ENCODE measurements at places on chromosomes 16 and 17.

DNA sequence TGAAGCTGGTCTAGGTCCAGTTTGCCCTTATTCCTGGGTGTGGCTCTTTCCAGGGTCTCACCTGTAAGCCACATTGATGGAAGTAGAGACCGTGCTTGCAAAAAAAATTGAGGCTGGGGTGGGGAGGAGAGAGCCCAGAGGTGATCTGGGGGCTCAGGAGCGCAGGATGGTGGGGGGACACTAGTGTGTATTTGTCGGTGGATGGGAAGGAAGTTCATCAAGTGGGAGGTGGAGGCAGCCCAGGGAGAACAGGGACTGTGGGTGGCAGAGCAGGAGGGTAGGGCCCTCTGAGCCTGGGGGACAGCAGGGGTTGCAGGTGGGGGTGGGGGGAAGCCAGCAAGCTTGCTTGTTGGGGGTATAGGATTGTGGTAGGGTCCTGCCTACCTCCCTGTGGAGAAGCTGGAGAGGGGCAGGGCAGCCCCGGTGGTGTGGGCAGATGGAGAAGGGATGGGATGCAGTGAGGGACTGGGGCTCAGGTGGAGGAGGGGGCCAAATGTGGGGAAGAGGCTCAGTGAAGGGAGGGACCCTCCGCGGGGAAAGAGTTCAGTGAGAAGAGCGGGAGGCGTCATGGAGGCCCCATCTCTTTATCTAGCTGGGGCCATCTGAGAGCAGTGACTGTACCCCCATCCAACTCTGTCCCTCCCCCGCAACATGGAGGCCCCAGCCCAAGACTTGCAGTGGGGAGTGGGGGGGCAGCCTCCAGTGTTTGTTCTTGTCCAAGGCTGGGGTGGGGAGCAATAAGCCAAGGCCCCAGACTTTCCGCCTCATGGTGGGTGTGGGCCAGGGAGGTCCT lies 17.2 kb upstream of the TMEM92 start:
- no peak for DNase-seq

DNA sequence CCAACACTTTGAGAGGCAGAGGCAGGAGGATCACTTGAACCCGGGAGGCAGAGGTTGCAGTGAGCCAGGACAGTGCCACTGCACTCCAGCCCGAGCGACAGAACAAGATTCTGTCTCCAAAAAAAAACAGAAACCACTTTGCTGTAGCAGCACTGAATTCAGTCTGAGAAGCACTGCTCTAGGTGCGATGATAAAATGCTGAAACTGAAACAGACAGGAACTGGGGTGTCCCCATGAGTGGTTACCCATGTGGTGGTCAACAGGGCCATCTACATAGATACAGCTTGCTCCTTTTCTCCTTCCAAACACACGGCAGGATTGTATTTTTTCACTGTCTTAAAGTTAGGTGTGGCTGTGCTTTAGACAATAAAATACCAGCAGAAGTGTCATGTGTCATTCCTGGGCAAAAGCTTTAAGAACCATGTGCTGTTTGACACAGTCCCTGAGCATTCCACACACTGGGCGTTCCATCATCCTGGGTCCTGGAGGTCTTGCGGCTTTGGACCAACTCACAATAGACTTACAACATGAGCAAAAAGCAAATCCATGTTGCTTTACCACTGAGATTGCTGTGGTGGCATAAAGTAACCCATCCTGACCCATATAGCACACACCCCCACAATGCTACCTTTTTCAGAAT lies 11.5 kb downstream of the GAS7 start:
- DNase-seq, result no peak

GRCh38 chr17:13740686-13741085 lies 139.0 kb upstream of the HS3ST3A1 start:
- DNase-seq, result no peak

- DNase-seq, result no peak
Measured at GRCh38 chr16:71373073-71373472, 14.6 kb downstream of the CALB2 start.

- no peak for DNase-seq
Measured at GRCh38 chr17:66535611-66536010, 233.2 kb downstream of the PRKCA start.

GRCh38 chr17:75250009-75250471 lies 11.4 kb downstream of the GGA3 start:
- peak; percentile 81 for DNase-seq
